Sigmoid colon (tissue), 7 donors: ENCODE measurements at places on chromosomes 2 and 18.

GRCh38 chr2:36351291-36351690, 4.3 kb upstream of the CRIM1 start:
- DNase-seq, result no peak

DNA sequence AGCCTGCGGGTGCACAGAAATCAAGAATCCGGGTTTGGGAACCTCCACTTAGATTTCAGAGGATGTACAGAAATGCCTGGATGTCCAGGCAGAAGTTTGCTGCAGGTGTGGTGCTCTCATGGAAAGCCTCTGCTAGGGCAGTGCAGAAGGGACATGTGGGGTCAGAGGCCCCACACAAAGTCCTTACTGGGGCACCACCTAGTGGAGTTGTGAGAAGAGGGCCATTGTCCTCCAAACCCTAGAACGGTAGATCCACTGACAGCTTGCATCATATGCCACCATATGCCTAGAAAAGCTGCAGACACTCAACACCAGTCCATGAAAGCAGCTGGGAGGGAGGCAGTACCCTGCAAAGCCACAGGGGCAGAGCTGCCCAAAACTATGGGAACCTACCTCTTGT, 833.0 kb downstream of the TMEM182 start:
- DNase-seq, result no peak

GRCh38 chr2:144516411-144516980, 3.4 kb downstream of the ZEB2 start:
- no peak for DNase-seq

- DNase-seq, result no peak
Measured at GRCh38 chr2:218366621-218367414, 10.2 kb downstream of the CATIP start.

DNA sequence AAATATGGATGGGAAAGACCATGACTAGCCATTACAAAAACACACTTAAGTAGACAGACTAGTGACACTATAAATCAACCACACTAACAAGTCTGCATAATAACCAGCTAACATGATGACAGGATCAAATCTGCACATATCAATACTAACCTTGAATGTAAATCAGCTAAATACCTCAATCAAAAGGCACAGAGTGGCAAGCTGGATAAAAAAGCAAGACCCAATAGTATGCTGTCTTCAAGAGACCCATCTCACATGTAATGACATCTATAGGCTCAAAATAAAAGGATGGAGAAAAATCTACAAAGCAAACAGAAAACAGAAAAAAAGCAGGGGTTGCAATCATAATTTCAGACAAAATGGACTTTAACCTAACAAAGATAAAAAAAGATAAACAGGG, 16.3 kb downstream of the PFN4 start:
- DNase-seq, result no peak

DNA sequence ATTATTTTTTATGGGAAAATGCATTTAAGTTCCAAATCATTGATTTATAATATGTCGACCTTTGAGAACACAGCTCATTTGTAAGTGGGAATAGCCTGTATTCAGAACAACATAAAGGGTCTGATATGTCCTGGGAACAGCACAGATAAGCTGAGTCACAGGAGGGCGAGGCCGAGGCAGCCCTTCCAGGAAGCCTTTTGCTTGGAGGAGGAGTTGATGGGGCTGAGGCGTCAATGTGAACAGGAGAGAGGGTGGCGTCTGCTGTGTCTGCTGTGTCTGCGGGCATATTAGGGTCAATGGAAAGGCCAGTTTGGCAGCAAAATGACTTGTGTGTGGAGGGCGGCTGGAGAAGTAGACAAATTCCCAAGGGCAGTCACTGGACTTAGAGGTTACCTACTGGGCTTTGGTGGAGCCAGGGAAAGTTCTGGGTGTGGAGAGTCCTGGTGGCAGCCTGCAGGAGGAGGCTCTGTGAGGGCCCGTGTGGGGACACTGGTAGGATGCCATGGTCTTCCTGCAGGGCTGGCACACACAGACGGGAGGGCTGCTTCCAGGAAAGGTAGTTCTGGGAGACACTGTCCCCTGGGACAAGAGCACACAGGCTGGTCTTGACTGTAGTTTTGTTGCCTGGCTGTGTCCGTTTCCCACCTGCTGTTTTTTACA, 128.1 kb downstream of the GLI2 start:
- DNase-seq, result peak; percentile 75

- DNase-seq, result no peak
Measured at GRCh38 chr2:26126074-26126473, 46.8 kb upstream of the GAREM2 start.

DNA sequence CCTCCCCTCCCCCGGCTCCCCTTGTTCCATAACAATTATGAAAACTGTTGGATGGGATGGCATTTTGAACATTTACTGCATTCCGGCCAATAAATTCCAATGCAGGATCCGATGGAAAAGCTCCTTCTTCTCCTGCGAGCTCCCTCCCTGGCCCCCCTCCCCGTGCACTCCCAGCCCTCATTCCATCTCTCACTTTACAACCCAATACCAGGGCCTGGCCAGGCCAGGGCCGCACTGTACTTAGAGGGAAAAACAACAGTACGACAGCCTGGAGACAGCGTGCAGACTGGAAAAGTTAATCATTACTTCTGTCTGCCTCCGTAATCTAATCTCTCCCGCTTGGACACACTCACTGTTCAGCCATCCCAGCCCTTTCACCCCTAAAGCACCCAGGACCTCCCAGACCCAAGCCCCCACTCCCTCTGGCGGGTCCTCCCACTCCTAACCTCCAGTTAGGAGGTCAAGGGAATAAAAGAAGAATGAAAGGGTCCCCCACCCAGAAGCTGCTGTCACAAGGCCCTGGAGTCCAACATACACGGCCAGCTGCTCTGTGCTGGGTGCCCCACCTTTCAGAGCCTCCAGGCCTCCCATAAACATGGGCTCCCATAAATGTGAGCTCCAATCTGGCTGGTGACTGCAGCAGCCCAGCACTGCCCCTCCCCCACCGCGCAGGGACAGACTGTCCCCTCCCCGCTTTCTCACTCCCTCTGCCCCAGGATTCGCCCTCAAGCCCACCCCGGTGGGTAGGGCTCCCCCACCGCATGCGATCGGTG, 20.6 kb downstream of the SMAD7 start:
- DNase-seq, result peak; percentile 84

DNA sequence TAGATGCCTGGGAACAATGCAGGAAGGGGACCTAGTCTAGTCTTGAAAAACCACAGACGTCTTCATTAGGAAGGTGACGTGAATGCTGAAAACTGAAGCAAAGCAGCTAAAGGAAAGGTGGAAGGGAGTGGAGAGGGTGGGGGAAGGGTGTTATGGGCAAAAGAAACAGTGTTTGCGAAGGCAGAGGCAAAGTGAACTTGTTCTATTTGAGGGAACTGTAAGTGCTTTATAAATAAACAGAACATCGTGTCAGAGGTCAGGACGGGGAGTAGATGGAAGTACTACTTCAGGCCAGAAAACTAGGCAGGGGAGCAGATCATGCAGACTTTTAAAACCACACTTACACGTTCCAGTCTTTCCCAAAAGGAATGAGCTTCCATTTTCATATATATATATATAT, 57.8 kb downstream of the FASTKD2 start:
- peak; percentile 66 for DNase-seq

DNA sequence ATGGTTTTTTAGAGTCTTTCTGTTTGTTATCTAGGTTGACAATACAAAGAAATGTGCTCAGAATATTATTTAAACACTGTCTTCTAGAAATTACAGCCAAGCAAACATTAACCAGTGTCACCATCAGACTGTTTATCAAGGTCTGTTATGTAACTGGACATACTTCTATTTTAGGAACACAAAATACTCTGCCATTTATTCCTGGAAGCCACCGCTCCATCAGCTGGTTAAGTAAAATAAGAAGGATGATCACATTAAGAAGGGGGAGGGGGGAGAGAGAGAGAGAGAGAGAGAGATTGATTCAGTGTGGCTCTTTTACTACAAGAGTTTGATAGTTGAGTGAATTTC, 47.9 kb downstream of the MBP start:
- DNase-seq, result no peak

GRCh38 chr2:207408086-207408794, 121.5 kb upstream of the CREB1 start:
- DNase-seq, result no peak

- DNase-seq, result no peak
Measured at GRCh38 chr2:133200684-133201421, 367.4 kb downstream of the NCKAP5 start.

DNA sequence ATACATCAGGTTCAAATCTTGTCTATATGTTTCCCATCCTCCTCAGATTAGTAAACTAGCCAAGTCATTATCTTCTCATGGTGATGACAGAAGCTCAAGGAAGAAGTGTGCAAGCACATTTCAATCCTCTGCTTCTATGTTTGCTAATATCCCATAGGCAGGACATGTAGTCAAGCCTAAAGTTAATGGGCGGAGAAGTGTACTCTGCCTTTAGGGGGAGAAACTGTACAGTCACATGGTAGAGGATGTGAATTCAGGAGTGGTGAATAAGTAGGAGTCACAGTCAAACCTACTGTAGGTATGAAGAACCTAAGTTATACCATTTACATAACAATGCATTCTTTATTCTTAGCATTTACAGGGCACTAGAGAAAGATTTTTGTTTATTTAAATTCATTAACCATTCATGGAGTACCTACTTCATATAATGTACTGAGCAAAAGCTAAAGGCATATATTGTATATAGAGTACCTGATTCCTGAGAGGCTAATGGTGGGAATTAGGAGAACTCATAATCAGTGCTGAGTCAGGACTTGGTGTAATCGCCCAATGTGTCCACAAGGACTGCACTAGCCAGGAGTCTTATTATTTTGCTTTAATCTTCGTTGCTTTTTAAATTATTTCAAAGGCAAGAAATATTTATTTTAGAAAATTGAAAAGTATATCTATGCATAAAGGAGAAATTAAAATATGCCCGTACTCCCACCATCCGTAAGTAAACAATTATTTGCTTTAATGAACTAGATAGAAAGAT, 394.3 kb upstream of the ETAA1 start:
- no peak for DNase-seq

GRCh38 chr2:200757399-200757798, 54.3 kb upstream of the BZW1 start:
- no peak for DNase-seq

DNA sequence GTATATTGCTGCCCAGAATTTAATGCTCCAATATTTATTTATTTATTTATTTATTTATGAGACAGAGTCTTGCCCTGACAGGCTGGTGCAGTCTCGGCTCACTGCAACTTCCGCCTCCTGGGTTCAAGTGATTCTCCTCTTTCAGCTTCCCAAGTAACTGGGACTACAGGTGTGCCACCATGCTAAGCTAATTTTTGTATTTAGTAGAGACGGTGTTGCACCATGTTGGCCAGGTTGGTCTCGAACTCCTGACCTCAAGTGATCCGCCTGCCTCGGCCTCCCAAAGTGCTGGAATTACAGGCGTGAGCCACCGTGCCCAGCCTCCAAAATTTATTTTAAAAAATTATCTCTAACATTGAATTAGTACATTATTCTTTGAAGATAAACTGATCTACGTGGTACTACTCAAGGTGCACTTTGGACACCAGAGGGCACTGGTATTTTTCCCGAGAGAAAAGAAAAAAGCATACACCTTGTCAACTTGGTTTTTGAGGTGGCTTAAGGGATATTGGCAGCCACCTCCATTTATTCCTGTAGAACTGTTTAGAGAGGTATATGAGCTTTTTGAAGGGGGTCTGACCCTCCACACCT, 1.4 kb upstream of the IDH1 start:
- no peak for DNase-seq

- no peak for DNase-seq
Measured at GRCh38 chr2:105489168-105489878, 90.5 kb upstream of the FHL2 start.

DNA sequence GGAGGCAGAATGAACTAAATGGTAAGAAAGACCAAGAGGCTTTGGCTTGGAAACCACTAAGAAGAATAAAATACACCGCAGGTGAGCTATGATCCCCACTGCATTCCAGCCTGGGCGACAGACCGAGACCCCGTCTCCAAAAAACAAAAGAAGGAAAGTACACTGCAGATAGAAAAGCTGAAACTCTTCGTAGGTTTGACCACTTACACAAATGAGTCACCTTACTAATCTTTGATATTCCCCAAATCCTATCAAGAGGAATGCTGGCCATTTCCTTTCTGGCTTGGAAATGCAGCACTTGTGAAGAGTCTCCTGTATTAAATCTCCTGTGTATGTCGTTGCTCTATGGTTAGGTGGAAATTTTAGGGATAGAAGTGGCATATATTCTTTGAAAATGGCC, 108.8 kb downstream of the MTCL1 start:
- no peak for DNase-seq

GRCh38 chr18:39571511-39571910, 2005.9 kb upstream of the CELF4 start:
- no peak for DNase-seq

DNA sequence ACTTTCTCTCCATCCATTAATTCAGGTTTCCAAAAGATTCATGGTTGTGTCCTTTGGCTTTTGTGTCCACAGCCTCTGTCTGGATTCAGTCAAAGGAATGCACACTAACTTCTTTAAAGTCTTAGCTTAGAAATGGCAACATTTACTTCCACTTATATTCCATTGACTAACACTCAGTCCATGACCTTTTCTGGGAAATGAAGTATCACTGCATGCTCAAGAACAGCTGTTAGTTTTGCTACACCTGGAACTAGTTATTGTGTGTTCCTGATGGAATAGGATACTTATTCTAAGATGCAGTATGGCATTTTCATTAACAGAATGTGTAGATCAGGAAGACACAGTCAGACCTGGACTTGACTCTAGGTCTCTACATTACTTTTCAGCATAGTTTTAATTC, 88.8 kb downstream of the KYNU start:
- DNase-seq, result no peak

GRCh38 chr2:138298120-138298814, 203.3 kb upstream of the SPOPL start:
- DNase-seq, result no peak

DNA sequence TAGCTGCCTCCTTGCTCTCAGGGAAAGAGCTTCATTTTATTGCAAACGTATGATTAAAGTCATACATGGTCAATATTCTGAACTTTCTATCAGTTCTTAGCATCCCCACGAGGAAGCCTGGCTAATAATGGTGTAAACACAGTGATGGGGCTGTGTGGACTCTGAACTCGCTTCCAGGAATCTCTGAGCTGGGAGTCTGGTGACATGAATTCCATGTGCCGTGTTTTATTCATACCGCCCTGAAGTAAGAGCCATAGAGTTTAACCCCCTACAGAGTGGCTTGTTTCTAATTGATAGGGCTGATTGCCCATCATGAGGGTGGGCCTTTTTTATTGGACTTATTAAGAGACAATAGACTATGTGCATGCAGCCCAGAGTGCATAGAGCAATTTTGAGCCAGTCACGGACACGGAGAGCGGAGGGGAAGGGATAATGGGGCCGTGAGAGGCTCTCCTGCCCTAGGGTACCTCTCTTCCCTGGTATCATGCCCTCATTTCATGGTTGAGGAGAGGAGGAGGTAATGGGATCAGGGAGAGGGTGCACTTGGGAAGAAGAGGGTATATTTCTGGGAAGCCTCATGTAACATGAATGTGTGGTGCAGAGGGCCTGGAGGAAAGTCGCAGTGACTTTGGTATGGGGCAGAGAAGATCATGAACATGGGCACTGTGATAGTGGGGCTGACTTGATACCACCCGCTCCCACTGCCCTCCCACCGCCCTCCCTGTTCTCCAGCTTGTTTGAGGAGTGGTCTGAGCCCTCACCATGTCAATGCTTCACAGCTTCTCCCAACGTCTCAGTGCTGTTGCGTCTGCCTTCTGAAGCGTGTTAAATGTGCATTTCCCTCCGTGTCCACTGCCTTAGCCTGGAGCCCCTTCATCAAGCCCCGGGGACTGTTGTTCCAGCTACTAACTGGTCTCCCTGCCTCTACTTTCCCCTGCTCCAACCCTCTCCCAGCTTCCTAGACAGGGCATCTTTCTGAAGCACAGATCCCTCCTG, 73.2 kb downstream of the IL1R2 start:
- DNase-seq, result no peak
